ENCODE measurements at places on chromosomes 13 and 19.

- no peak for DNase-seq
Measured at GRCh38 chr13:37488726-37489125, 109.8 kb downstream of the POSTN start.

DNA sequence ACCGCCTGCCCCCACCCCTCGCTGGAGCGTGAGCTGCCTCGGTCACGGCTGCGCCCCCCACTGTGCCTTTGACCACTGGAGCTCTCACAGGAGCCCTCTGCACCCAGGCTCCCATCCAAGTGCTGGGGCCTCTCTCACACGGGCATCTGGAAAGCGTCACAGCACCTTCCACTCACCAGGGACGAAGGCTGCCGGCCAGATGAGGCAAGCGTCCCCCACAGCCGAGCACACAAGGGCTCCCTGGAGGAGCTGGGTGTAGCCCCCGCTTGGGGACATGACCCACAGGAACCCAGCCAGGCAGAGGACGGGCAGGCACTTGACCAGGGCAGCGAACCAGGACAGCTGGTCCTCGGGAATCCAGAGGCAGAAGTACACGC lies 560 bp downstream of the TMEM86B start:
- no peak for DNase-seq

DNA sequence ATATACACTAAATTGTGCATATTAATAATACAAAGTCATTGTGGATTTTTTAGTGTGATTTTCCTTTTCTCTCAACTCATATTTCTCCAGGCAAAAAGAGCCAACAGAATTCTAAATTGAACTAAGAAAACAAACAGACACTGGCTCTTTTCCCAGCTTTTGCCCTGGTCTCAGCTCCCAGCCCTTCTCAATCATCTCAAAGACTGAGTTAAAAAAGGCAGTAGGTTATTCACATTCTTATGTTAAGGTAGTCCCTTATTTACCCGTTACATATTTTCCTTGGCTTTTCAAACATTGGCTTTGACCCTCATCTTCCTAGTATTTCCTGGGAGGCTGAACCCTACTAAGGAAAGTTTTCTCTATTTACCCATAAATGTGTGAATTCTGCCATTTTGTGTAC lies 753.6 kb downstream of the LIG4 start:
- DNase-seq: no peak

DNA sequence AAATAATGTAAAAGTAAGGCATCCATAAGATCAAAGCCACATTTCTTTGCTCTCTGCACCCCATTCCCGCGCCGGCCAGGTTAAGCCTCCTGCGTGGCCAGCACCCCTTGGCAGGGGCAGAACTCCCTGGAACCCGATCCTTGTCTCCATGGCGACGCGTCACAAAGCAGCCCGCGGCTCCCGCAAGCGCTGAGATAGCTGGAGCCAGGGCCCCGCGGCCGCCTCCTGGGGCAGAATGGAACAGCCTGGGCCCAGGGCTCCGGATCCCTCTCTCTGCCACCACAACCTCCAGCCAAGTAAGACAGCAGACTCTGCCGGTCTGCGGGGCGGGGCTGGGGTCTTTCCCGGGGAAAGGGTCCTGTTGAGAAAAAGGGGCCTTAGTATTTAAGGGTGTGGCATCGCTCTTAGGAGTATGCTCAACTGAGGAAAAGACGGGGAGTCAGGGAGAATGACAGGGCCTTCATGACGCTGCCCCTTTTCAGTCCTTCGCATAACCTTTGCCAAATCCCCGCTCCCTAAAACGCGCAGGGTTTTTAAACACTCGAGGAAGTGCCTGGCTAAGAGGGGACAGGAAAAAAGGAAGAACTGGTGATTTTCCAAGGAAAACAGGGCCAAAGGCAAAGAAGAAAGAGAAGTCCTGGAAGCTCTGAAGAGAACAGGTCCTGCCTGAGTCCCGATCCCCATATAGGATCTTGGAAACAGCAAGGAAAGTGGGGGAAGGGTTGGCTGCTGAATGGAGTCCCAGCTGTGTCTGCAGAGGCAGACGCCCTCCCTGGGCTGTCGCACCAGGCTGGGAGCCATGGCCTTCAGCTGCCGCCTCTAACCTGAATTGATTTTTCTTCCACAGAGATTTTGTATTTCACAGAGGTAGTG lies at the start of gene TEX26:
Gene TEX26 (plus strand): TSS at position 176 of the 873 bp plus-strand sequence. CDS start 60 bp downstream, at position 236.
- peak; percentile 42 for DNase-seq

DNA sequence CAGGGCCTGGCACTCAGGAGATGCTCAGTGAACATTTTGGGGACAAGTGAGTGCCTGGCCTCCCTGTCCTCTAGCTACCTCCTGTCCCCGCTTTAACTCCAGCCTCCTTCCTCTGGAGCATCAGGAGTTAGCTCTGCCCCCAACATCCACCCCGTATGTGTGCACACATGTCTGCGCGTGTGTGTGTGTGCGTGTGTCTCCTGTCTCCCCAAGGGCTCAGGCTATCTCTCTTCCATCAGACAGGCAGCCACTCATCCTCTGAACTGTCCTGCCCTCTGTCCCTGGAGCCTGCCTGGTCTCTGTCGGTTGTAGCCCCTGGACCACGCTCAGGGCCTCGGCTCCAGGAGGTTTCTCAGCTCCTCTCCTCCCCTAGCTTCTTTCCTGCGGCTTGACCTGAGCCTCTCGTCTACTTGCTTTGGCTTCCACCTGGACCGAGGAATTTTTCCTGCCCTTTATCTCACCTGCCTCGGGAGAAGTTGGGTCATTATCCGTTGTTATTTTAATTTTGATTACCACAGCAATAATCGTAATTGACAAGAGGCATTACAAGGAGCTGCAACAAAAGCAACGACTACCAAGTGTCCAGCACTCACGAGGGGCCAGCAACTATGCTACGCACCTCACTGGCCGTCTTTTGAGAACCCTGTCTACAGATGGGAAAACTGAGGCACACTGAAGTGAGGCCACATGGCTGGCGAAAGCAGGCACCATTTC lies 32.0 kb upstream of the ASF1B start:
- DNase-seq: no peak

DNA sequence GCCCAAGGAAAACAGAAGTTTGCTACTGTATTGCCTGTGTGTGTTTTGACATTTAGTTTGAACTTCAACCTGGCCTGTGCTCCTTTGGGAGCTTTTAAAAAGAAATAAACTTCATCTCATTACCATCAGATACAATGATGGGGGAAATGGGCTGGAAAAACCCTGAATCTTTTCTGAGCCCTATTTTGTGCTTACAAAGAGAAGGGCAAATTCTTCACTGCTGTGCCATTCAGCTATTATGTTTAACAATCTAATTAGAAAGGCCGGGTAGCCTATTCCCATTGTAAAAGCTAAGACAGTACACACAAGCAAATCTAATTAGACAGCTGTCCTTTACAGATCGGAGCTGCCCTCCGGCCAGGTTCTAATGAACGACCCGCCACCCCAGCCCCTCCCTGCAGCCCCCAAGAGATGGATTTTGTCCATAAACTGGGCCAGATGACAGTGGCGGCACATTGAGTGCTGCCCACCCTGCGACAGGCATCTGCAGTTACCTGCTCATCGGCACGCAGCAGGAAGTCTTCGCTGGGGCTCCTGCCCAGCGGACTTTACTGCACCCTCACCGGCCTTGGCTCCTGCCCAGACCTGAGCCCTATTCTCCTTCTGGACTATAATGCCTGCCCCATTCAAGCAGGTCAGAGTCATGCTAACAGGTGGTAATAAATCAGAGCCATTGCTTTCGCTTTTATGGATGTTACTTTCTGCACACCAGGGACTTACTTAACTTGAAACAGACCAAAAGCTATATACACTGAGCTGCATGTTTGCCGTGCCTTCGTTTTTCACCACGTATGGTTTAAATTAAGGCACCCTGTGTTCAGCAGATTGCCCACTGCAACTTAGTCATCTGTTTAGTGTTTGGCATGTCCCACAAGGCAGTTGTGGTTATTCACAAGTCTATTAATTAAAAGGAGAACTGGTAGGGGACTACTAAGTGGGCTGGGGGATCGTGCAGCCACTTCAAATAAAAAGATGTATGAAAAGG lies 549.6 kb downstream of the FGF9 start:
- no peak for DNase-seq

DNA sequence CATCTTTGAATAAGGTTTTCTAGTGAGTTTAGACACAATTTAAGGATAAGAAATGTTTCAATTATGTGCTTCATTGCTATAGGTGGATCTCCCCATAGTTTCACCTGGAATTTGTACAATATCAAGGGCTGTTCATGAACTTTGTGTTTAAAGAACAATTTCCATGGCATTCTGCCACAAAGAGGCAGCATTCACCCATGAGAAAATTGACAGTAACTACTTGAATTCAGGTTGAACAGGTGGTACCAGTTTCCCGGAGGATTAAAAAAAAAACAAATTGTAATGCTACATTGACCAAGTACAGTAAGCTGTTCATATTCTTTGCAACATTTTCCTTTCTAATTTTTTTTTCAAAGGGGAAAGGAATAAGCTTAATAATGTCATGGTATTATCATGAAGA lies 9.1 kb downstream of the SLITRK5 start:
- no peak for DNase-seq

GRCh38 chr13:103935117-103935516 lies 868.9 kb upstream of the SLC10A2 start:
- no peak for DNase-seq

DNA sequence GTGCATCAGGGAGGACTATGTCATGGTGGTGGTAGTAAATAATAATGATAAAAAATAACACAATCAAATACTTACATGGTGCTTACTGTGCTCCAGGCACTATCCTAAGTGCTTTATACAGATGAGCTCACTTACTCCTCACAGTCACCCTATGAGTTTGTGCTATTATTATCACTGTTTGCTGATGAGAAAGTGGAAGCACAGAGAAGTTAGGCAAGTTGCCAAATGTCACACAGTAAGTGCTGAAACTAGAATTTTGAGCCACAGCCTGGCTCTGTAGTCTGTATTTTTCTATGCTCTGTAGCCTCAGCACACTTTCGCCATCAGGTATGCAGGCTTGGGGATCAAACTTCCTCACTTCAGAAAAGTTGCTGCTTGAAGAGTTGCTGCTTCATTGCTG lies 46.6 kb downstream of the HTR2A start:
- DNase-seq: no peak

GRCh38 chr19:29845574-29846176 lies 33.9 kb downstream of the CCNE1 start:
- DNase-seq: peak; percentile 43

DNA sequence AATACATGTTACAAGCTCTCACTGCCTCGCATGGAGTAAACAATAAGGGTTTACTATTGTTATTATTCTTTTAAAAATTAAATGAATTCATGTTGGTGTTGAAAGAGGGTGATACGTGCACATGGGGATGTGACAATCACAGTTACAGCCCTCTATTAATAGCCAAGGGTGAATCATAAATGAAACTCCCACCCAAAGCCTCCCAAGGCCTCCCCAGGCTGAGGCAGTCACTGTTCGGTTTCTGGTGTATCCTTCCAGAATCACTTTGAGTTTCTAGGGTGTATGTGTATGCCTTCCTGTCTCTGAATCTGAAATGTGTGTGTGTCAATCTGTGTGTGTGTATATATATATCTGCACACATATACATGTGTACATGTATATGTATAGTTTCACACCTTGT lies 73.4 kb downstream of the AKAP11 start:
- no peak for DNase-seq

- no peak for DNase-seq
Measured at GRCh38 chr13:106927421-106927820, 359.5 kb upstream of the ARGLU1 start.

GRCh38 chr13:110440946-110441731 lies 120.4 kb downstream of the RAB20 start:
- no peak for DNase-seq

GRCh38 chr19:30690935-30691818 lies 319.0 kb downstream of the ZNF536 start:
- no peak for DNase-seq

DNA sequence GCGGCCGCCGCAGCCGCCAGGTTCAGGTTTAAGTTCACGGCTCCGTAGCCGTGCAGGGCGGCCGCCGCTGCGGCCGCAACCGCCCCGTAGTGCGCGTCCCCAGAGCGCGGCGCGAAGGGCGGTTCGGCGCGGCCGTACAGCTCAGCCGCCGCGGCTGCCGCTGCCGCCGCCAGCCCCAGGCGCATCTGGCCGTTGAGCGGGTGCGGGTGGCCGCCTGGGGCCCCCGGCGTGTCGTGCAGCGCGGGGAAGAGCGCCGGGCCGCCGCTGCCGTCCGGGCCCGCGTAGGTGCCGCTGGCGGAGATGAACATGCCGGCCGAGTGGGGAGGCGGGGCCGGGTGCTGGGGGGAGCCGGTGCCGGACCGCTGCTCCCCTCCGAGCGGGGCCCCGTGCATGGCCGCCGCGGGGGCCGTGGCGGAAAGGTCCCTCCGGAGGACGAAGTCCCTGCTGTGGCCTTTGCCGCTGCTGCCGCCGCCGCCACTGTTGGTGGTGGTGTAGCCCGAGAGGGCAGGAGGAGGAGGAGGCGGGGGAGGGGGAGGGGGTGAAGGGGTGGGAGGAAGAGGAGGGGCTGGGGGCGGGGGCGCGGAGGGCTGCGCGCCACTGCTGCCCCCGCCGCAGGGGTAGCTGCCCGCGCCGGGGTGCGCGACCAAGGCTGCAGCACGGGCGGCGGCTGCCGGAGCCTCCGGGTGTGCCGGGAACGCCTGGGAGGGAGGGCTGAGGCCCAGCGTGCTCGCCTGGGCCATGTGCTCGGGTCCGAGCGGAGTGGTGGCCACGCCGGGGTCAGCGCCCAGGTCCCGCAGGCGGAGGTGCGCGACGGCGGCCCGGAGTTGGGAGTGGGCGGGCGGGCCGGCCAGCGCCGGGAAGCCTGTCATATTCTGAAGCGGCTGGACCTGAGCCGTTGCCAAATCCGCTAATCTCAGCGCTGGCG lies 654 bp downstream of the ZIC5 start:
- DNase-seq: no peak

DNA sequence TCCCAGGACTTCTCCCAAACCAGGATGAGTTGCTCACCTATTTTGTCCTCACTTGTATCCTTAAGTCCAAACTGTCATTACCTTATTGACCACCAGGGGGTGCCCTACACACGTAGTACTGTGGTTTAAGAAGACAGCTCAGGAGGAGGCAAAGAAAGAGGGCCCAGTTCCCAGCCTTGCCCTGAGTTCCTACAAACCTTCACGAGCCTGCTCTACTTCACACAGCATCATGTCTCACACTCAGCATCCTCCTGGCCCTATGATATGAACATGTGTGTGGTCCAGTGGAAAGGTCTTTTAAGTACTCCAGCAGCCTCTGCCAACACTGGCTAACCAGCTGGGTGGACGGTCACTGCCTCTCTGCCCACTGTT lies 8.1 kb upstream of the ZNF784 start:
- DNase-seq: peak; percentile 45

DNA sequence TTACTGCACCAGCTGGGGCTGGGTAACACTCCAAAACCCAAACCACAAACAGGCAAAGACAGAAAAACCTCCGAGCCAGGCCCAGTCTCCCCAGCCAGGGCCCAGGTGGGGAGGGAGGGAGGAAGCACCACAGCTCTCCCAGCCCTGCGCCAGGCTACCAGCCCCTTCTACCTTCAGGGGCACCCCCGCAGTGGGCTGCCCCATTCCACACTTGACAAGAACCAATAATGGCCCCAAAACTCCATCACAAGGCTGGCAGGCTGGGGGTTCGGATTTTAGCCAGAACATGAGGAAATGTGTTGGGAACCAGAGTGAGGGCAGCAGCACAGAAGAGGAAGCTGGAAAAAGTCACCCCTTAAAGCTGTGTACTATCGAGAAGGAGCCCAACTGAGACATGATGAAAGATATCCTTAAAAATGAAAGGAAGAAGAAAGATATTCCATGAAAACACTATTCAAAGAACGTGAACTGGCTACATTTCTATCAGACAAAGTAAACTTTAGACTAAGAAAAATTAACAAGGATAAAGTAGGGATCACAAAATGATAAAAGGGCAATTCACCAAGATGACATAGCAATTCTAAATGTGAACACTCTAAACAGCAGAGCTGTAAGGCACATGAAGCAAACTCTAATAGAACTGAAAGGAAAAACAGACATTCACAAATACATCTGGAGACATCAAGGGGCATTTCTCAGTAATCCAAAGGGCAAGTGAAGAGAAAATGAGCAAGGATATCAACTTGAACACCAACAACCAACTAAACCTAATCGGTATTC lies 12.9 kb downstream of the TUBGCP3 start:
- no peak for DNase-seq

All from hypothalamus (tissue), 51 donors.